ENCODE measurements at places on chromosomes 3 and 15.
A peak's percentile ranks its signal among the peaks of the same experiment; 100 is the strongest.

- no peak for DNase-seq
Measured at GRCh38 chr15:39887211-39887610, 32.9 kb downstream of the GPR176 start.

GRCh38 chr3:1775321-1775720 is 323.3 kb upstream of the CNTN4 start:
- no peak for DNase-seq

DNA sequence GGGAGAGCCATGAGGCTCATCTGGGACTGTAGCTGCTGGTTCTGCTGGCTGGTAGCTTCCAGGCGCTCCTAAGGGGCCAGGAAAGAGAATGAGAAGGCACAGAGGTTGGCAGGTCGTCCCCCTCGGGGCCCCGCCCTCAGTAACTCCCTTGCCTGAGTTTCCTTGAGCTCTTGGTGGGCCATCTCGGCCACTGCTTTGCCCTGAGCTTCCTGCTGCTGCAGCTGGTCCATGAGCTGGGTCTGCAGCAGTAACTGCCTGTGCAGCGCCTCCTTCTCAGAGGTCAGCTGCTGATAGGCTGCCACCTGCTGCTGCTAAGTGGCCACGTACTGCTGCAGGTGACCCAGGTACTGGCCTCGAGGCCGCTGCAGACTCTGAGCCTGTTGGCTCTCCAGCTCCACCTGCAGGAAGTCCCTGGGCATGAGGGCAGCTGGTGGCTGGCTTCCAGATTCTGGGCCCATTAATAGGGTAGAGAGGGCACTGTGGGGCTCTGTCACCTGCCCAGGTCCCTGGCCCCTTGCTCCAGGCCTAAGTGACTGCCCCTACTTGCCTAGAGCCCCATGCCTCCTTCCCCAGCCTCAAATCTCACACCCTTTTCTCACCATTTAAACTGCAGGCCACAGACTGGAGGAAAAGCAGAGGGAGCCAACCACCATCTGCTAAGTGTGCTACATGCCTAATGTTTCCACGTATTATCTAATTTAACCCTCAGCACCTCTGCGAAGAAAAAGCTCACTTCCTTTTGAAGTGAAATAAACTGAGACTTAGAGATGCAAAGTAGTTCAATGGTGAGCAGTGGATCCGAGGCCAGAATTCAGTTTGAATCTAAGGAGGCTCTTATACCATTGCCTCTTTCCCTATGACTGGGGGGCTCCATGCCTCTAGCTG is 10.8 kb upstream of the VPS33B start:
- peak; percentile 21 for DNase-seq

DNA sequence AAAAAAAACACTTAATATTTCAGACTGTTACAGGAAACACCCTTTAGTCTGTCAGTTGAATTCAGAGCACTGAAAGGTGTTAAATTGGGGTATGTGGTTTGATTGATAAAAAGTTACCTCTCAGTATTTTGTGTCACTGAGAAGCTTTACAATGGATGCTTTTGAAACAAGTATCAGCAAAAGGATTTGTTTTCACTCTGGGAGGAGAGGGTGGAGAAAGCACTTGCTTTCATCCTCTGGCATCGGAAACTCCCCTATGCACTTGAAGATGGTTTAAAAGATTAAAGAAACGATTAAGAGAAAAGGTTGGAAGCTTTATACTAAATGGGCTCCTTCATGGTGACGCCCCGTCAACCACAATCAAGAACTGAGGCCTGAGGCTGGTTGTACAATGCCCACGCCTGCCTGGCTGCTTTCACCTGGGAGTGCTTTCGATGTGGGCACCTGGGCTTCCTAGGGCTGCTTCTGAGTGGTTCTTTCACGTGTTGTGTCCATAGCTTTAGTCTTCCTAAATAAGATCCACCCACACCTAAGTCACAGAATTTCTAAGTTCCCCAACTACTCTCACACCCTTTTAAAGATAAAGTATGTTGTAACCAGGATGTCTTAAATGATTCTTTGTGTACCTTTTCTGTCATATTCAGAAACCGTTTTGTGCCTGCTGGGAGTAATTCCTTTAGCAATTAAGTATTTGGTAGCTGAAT is 17.9 kb downstream of the TMEM43 start:
- no peak for DNase-seq

GRCh38 chr3:117035745-117036144 is 326.2 kb downstream of the TUSC7 start:
- no peak for DNase-seq

- no peak for DNase-seq
Measured at GRCh38 chr3:53103397-53104296, 26.6 kb downstream of the RFT1 start.

GRCh38 chr3:31166249-31166885 is 271.9 kb upstream of the GADL1 start:
- DNase-seq = no peak

GRCh38 chr3:122942239-122942638 is 85.3 kb downstream of the SEMA5B start:
- DNase-seq = no peak

- no peak for DNase-seq
Measured at GRCh38 chr3:14646589-14647413, 4.8 kb upstream of the CCDC174 start.
